Activated CD4-positive, alpha-beta T cell treated with anti-CD3 and anti-CD28 coated beads for 36 hours (primary cell): ENCODE measurements at places on chromosomes 7 and 10. TPM values are rescaled to one million over a fixed set of nuclear protein-coding genes. Genes with fewer than 3 reads are reported as not detected.

Gene SEMA3A
- total RNA-seq, result 1.6 TPM

Gene TFPI2
- not detected for total RNA-seq

Gene OPN1SW
- not detected for total RNA-seq

- DNase-seq, result peak; percentile 20
Measured at GRCh38 chr10:109922358-109922975, 844 bp downstream of the XPNPEP1 start.

DNA sequence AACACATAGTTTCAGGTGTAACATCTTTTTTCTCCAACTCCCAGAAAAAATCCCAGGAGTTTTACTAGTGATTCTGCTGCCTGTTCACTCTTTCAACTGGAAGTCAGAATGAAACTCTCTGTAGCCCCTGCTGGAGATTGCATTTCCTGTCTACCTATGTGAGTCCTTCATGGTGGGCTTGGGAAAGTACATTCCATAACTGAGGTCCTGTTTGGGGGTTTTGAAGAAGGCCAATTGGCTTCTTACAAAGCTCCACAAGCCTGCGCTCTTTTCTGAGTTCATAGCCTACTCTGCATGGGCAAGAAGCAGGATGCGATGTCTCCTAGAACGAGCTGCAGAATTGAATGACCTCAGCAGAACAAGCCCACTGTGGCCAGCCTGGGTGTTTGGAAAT, 86.7 kb downstream of the LYZL2 start:
- DNase-seq, result no peak

Gene DYDC1
- total RNA-seq, result not detected

DNA sequence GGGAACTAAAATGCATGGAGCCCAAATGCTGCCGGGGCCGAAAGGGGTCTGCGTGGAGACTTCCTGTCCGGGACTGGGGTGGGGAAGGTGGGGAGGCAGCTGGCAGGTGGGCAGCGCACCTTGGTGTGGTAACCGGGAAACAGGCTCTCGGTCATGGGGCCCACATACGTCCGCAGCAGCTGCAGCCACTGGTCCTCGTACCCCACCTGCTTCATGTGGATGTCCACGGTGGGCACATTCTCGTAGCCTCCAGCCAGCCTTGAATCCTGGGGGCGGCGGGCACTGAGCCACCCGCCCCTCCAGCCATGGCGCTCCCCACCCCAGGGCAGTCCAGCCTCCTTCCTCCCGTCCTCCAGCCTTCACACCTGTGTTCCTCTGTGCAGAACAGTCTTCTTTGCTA, 6.6 kb upstream of the MOGAT3 start:
- no peak for DNase-seq

- DNase-seq, result no peak
Measured at GRCh38 chr10:108319434-108320222, 1155.1 kb upstream of the SORCS1 start.

DNA sequence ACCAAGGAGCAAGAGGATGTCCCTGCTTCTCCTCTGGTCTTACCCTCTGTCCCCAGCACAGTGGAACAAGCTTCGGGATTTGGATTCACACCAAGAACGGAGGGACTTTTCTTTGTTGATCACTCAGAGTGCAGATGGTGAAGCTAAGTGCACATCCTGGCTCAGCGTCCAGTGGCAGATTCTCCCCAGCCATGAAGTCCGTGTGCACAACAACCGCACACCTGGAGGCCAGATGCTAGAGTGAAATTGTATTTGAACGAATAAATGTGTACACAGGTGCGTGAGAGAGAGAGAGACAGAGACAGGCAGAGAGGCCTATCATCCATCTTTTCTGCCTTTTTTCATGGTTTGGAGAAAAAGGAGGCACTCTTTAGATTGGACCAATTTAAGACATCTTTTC, 31.5 kb downstream of the ASB13 start:
- no peak for DNase-seq

Gene CH25H
- total RNA-seq, result not detected

Gene OR9A2
- not detected for total RNA-seq

Gene FAM25A
- not detected for total RNA-seq

DNA sequence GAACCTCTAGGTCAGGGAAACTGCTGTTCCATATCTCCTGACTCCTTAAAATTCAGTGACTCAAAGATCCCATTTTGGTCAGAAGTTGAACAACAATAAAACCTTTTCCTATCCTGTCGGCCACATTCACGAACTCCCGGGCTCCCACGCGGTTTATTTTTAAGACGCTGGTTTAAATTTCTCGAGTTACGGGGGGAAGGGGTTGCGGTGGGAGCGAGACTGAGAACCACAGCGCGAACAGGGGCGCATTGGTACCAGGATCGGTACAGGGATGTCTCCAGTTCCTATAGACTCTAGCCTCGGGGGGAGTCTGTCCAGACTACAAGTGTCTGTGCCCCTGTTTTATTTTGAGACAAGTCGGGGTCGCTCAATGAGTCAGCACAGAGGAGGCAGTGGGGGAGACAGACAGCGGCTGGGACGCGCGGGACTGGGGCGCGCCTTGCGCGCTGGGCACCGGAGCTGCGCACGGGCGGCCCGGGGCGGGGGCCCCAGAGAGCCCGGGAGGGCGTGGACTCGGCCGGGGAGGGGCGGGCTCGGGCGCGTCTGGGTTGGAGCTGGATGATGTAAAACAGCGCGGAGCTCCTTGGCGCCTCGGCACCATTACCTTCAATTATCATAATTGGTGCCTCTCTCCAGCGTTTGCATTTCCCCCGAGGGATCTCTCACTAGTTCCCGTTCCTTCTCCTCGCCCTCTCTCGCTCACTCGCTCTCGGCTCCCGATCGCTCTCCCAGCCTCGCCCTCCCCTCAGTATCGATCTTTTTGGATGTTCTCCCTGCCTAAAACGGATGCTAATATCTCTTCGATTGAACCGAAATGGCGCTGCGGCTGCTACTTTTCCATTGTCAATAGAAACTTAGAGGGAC, 8.7 kb upstream of the BAMBI start:
- peak; percentile 77 for DNase-seq

Gene HOXA11
- total RNA-seq, result not detected

GRCh38 chr7:63899691-63900393, 98.8 kb upstream of the ZNF722 start:
- DNase-seq, result peak; percentile 92

DNA sequence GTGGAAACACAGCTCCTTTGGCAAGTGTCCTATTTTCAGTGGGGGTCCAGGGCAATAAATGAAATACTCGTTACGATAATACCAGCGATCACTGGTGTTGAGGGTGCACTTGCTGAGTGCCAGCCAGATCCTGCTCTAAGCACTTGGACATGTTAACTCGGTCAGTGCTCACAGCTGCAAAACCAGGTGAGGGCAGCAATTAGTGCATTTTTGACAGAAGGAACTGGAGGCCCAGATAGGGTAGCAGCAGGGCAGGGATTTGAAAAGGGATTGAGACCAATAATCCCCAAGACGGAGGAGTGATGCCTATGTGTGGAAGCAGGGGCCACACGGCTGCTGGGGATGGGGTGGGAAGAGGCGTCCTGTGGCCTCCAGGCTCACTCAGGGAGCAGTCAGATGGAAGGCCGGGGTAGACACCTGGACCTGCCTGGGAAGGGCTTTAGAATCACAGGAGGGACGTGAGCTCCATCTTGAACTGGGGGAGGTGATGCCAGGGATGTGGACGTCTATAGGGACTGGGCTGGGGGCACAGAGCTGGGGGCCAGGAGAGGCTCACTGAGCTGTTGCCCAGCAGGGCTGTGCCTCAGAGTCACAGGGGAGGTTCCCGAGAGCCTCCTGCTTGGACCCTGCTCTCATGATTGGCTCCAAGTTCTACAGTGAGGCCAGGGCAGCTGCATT, 14.3 kb downstream of the PTPRE start:
- DNase-seq, result no peak

Gene TWNK
- 13.8 TPM for total RNA-seq

- no peak for DNase-seq
Measured at GRCh38 chr10:53716156-53716555, 943.6 kb upstream of the MBL2 start.

GRCh38 chr10:48449501-48450232, 143.2 kb downstream of the MAPK8 start:
- DNase-seq, result no peak

GRCh38 chr10:68086011-68086410, 10.9 kb upstream of the HERC4 start:
- no peak for DNase-seq

GRCh38 chr10:79146611-79147130, 77.9 kb downstream of the ZMIZ1 start:
- peak; percentile 28 for DNase-seq

GRCh38 chr7:69951458-69951857, 353.2 kb downstream of the AUTS2 start:
- DNase-seq, result no peak

DNA sequence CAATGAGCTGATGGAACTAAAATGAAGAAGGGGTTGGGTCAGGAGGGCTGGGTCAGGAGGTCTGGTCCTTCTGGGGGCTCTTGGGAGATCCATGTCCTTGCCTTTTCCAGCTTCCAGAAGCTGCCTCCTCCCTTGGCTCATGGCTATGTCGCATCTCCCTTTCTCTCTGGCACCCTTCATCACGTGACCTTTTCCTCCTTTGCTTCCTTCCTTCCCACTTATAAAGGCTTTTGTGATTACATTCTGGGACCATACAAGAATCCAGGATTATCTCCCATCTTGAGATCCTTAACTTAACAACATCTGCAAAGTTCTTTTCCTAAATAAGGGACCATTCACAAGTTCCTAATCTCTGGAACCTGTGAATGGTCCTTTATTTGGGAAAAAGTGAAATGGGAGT, 290.2 kb downstream of the GALNT17 start:
- DNase-seq, result no peak

Gene MYOZ1
- not detected for total RNA-seq

Gene STRIP2
- total RNA-seq, result 41.3 TPM

Gene TUBB8
- total RNA-seq, result not detected

DNA sequence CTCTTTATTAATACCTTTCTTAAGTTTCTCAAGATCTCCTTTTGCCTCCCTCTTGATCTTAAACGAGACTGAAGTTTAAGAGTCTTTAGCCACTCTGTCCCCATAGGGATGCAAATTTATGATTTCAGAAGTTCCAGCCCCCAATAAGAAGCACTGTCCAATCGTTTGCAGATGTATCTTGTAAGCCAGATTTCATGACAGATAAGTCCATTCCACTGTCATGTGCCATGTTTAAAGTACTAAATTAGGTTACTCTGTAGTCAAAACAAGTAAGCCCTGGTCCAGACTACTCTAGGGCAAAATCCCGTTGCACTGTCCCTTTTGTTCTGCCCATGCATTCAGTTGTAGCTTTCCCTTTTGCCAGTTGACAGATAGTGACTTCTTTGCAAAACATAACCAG, 157.2 kb upstream of the KAT6B start:
- DNase-seq, result no peak

DNA sequence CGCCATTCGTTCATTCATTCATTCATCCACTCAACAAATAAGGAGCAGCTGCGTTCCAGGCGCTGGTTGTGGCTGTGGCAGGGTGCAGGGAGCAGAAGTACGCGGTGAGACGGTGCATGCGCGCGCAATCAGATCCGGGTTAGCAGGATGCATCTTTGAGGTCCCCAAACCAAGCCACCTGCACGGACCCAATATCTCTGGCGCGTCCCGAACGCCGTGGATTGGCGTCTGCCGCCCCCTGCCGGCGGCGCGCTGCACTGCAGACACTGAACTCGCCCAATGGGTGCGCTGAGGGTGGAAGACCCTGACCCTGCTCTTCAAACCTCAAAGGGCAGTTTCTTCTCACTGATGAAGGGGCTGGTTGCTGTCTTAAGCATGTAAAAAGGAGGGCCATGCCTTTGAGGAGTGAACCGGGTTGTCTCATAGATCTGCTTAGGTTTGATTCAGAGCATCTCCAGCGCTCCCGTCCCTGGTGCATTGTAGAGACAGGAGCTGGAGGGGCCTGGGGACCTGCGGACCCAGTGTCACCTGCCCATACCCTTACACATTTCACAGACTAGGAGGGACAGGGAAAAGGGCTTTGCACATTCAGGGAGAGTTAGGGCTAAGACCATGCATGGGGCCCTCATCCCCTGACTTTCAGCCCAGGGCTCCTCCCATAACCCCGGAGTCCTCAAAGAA, 102.5 kb downstream of the RAMP3 start:
- peak; percentile 84 for DNase-seq

GRCh38 chr7:110084181-110084807, 1006.6 kb upstream of the LRRN3 start:
- no peak for DNase-seq

- no peak for DNase-seq
Measured at GRCh38 chr7:14321947-14322346, 332.5 kb upstream of the ETV1 start.

- DNase-seq, result no peak
Measured at GRCh38 chr10:110492069-110492822, 5.5 kb upstream of the DUSP5 start.

Gene ANKRD61
- total RNA-seq, result 0.32 TPM

Gene PLEKHS1
- 0.07 TPM for total RNA-seq

- DNase-seq, result no peak
Measured at GRCh38 chr10:71487726-71488125, 91.0 kb downstream of the CDH23 start.

- no peak for DNase-seq
Measured at GRCh38 chr7:47596502-47597202, 14.7 kb upstream of the TNS3 start.

Gene POP7
- 59.4 TPM for total RNA-seq

Gene CPA5
- 0.56 TPM for total RNA-seq

Gene SCRN1
- 3.8 TPM for total RNA-seq

DNA sequence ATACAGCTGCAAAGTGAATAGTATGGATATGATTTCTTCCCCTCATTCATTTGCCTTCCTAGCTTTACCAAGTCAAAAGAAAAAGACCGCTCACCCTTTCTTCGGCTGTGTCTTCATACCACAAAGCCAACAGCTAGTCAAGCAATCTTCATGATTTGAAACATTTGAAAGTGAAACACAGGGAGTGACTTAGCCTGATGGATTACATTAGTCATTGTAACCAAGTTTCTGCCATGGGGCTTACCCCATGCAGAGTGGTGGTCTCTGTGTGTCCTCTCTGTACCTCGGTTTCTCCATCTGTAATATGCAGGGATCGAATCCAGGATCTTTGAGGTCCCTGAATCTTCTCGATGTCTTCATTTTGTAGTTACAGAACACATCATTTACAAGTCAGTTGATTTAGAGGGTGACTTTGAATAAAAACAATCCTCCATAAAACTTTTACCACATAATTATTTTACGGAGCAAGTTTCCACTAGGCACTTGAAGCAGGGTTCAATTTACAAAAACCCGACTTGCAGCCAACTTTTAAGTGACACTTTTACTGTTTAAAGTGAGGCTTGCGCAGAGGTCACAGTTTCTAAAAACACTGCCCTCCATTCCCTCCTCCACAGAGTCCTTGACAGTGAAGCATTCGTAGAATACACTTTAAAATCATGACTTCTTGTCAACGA, 2.2 kb upstream of the LGI1 start:
- DNase-seq, result no peak

Gene CRHR2
- total RNA-seq, result not detected

Gene EVX1
- not detected for total RNA-seq

GRCh38 chr7:7641129-7641663, 644 bp downstream of the UMAD1 start:
- DNase-seq, result no peak

DNA sequence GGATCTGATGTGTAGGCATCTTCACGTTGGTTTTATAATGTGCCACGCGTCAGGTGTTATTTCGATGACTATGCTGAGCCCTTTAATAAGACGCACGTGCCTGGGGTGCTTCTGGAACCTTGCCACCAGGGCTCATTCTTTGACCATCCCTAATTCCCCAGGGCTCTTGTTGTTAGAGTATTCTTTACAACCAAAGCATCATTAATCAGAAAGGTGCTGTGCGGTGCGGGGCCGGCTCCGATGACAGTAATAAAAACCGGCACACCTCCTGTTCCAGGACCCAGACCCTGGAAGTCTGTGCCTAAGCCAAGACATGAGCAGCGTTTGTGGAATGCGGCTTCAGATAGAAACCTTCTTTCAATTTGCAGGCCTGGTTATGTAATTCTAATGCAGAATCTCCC, 58.4 kb downstream of the MGMT start:
- no peak for DNase-seq
